ENCODE measurements at places on chromosomes 11 and 22.

DNA sequence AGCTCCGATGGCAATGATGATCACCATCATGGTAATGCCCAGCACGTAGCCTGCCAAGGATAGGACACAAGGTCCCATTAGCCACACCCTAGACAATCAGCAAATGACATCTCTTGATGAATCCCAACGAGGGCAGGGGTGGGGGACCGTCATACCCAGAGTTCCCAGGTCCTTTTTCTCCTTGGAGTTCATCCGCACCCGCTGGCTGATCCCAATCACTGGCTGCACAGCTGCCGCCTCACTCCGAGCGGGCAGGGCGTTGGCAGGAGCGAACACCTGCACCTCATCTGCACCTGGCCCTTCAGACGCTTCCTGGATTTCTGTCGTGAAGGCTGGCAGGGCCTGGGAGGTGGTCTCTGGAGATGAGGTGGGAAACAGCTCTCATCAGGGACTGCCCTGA lies 2.9 kb downstream of the PIK3IP1 start:
- no peak for DNase-seq

DNA sequence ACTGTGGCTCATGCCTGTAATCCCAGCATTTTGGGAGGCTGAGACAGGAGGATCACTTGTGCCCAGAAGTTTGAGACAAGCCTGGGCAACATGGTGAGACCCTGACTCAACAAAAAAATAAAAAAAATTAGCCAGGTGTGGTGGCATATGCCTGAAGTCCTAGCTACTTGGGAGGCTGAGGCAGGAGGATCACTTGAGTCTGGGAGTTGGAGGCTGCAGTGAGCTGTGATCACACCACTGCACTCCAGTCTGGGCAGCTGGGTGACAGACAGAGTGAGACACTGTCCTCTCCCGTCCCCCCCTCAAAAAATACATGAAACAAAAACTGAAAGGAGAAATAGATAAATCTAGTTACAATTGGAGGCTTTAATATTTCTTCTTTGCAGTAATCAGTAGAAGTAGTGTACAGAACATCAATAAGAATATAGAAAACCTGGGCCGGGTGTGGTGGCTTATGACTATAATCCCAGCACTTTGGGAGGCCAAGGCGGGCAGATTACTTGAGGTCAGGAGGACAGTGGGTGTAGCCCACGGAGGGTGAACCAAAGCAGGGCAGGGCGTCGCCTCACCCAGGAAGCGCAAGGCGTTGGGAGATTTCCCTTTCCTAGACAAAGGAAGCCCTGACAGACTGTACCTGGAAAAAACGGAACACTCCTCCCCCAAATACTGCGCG lies 19.6 kb upstream of the DLAT start:
- no peak for DNase-seq

GRCh38 chr11:103970701-103971249 lies 65.7 kb upstream of the DDI1 start:
- no peak for DNase-seq

DNA sequence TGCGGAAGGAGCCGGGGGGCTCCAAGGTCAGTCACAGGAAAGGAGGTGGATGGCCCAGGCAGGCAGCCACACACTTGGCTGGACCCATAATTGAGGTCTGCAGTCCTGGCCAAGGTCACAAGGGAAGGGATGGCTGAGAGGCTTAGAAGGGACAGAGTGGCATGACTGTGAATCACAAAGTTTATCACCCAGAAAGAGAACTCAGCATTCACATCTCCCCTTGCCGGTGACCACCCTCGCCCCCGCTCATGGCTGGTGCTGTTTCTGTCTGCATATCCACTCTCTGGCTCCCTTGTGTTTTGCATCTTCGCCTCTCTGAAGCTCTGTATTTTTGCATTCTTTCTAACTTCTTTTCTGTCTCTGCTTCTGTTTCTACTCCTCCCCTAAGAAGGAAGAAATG lies 117.5 kb downstream of the FEZ1 start:
- no peak for DNase-seq

GRCh38 chr11:129374081-129374992 lies 1.3 kb upstream of the BARX2 start:
- no peak for DNase-seq

DNA sequence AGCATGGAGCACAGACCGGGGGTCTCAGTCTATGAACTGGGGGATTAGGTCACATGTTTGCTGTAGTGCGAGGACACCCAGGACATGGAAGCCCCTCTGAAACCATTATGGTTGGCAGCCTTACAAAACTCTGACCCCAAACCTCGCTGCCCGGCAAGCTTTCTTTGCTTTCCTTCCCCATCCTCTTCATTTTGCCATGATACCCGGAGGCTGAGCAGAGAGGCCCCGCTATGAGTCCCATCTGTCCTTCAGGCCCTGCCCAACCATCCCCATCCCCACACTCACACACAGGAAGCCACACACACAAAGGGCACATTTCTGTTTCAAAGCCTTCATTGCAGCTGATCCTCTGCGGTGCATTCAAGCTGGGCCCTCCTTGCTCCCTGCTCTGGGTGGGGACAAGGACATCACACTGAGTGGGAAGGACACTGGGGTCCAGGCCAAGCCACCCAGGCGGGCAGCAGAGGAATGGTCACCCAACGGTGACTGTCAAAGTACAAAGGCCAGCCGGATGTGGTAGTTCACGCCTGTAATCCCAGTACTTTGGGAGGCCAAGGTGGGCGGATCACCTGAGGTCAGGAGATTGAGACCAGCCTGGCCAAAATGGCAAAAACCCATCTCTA lies 176.5 kb downstream of the CTTN start:
- no peak for DNase-seq

- no peak for DNase-seq
Measured at GRCh38 chr11:5042091-5042490, 4.2 kb upstream of the OR52J3 start.

GRCh38 chr22:43343262-43343669 lies at the start of gene SCUBE1:
Gene SCUBE1, minus strand, starts transcription at chr22:43343372. Its CDS starts 111 bp downstream, at chr22:43343261.
- no peak for DNase-seq

DNA sequence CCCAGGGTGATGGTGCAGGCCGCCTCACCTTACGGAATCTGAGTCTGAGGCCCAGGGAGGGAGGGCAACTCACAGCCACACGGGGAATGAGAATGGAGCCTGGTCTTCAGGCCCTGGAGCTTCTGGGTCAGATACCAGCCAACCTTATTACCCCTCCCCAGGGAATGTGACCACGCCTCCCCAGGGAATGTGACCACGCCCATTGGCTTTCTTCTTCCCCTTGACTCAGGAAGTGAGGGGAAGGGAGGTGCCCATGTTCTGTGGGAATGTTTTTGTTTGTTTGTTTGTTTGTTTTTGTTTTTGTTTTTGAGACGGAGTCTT lies 57.5 kb upstream of the RBFOX2 start:
- no peak for DNase-seq

DNA sequence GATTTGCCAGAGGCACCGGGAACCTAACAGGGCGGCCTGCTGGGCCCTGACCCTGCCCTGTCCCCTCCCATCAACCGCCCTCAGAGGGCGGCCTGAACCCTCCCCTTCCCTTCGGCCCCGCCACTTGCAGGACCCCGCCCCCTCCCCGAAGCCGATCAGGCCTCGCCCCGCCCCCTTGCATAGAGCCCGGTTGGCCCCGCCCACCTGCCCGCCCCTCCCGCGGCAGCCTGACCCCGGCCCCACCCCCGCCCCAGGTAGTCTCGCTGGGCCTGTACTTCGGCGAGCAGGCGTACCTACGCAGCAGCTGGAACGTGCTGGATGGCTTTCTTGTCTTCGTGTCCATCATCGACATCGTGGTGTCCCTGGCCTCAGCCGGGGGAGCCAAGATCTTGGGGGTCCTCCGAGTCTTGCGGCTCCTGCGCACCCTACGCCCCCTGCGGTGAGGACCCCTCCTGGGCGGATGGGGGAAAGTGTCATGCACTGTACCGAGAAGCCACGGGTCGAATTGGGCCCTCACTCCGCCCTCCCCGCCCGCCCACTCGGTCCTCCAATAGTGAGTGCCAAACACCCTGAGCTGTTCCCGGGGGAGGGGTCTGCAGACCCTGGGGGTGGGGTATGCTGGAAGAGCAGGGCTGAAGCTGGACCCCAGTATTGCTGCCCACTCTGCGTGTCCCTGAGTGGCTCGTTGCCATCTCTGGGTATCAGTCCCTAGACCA lies 94.1 kb downstream of the CACNA1I start:
- no peak for DNase-seq

DNA sequence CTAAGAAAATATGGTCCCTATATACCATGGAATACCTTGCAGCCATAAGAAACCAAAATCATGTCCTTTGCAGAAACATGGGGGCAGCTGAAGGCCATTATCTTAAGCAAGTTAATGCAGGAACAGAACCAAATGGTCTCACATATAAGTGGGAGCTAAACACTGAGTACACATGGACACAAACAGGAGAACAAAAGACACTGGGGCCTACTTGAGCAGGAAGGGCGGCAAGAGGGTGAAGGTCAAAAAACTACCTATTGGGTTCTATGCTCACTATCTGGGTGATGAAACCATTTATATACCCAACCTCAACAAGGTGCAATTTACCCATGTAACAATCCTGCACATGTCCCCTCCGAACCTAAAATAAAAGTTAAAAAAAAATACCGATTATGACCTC lies 22.5 kb downstream of the GAS2 start:
- no peak for DNase-seq

DNA sequence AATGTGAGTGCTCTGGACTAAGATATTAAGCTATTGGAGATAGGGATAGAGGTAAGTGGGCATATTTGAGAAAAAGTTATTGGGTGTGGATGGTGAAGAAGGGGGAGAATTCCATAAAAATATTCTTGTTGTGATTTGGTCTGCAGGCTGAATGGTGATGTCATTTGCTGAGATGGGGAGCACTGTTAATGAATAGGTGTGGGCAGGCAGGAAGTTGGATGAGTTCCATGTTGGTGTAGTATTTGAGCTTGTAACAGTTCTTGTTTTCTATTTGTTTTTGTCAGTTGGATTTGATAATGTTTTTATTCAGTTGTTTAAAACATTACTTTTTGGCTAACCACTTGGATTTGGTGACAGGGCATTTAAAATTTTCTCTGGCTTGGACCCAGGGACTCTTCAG lies 168.8 kb downstream of the C11orf87 start:
- DNase-seq = no peak

DNA sequence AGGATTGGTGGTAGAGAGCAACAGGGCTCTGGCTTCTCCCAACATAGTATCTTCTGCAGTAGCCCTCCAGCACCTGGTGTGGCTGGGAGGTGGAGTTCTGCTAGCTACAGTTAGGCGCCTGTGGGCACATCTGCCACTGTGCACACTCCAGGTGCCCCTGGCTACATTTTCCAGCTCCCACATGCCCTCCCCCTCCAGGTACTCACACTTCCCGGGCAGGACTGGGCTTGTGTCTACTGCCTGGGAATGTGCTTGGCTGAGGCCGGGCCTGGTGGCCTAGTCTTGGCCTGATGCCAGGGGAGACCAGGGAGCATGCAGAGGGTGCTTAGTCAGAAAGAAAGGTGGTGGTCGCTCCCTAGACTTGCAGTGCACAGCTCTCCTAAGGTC lies 15.8 kb downstream of the PHLDB1 start:
- DNase-seq = no peak

- no peak for DNase-seq
Measured at GRCh38 chr11:122661182-122661945, 5.8 kb downstream of the UBASH3B start.

- no peak for DNase-seq
Measured at GRCh38 chr11:61480261-61480993, 28.1 kb upstream of the LRRC10B start.

DNA sequence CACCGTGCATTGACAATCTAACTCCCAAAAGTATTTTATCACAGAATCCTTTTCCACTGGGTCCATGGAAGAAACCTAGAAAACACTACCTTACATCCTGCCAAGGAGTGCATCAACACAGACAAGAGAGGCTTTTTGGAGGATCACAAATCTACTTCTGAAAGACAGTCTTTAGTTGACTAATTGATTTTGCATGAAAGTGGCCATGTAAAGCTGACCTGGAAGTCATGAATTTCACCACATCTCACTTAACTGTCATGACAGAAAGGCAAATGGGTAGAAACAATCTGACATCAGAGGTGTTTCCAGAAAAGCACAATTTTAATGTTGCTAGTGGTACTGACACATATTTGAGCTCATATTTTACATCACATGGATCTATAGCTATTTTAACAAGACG lies 101.6 kb downstream of the FAM76B start:
- no peak for DNase-seq

- peak; percentile 97 for DNase-seq
Measured at GRCh38 chr22:24247564-24248344, 2.9 kb upstream of the GGT5 start.

DNA sequence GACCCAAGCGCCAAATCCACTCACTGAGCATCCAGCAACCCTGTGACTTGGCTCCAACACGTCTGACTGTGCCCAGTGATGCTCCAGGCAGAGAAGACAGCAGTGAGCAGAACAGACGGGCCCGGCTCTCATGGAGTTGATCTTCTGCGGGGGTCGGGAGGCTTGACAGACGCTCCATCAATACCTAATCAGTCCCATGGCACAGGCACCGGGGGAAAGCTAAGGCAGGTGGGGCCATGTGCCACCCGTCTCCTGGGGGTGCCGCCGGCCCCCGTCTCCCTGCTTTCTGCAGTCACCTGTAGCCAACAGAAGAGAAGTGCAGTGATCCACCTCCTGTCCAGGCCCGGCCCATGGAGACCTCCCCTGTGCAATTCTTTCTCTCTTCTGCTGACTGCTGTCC lies 47.5 kb downstream of the LINC01488 start:
- no peak for DNase-seq

GRCh38 chr11:79617561-79617960 lies 176.7 kb upstream of the TENM4 start:
- DNase-seq = peak; percentile 18

DNA sequence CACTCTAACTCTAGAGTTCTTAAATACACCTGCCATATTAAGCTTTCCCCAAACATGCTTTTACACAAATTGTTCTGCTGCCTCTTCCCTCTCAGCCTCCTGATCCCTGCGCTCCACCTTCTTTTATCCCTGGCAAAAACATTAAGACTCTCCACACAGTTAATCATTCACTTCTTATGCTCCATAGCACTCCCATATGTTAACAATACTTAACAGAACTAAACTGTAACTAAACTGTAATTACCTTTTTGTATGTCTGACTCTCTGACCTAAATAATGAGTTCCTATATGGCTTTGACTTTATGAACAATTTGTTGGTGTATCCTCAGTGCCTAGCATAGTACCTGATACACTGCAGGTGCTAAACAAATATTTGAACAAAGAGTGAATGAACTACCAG lies 71.8 kb downstream of the BTBD10 start:
- no peak for DNase-seq

- no peak for DNase-seq
Measured at GRCh38 chr11:33234397-33235190, 22.6 kb upstream of the HIPK3 start.
